ENCODE measurements at places on chromosomes 12 and 14.

- no peak for DNase-seq
Measured at GRCh38 chr12:83093426-83093825, 406.7 kb downstream of the TMTC2 start.

DNA sequence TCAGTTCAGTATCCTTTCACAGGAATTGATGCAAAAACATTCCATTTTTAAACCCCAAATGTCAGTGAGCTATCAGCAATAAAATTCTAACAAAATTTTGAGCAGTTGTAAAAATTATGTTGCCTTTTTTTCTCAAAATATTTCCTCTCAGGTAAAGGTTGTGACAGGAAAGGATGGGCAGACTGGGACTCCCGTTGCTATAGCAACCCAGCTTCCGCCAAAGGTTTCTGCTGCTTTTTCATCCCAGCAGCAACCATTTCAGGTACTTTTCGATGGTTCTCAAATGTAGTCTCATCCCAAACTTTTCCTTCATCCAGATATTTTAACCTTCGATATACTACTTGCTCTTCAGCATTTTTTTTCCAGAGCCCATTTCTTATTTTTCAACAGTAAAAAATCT, 13.6 kb downstream of the EP400 start:
- no peak for DNase-seq

DNA sequence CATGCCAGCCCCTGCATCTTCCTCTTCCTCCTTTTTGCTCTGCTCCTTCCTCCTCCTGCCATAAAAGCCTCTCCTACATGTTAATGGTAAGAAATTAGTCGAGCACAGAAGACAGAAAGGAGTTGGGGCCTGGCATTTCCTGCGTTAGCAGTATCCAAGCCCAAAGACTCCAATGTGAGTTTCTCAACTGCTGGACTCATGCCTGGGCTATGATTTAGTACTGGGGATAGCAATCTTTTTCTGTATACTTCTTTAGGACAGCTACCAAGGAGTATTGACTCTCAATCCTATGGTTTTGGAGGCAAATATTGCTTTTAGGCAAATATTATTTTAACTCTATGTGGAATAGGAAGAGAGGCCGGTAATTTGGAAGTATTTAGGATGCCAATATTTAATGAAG, 18.0 kb upstream of the SLC38A4 start:
- no peak for DNase-seq

- no peak for DNase-seq
Measured at GRCh38 chr12:4293299-4293965, 19.9 kb downstream of the CCND2 start.

- no peak for DNase-seq
Measured at GRCh38 chr12:110234755-110235154, 46.3 kb upstream of the ATP2A2 start.

- no peak for DNase-seq
Measured at GRCh38 chr14:37658156-37658555, 62.7 kb downstream of the TTC6 start.

DNA sequence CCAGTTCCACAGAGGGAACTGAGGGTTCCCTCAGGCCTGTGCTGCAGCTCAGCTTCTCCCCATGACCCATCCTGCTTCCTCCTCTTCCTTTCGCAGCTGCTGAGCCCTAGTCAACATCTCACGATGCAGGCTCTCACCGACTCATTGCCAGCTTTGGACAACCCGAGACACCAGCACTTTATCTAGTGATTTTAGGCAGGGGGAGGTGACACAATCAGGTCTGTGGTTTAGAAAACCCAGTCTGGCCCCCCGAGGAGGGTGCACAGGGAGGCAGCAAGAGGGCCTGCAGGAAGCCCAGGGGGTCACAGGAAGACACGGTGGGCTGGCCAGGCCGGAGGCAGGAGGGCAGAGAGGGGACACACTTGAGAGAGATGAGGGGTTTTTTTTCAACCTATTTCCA, 35.4 kb downstream of the DIO3 start:
- DNase-seq: no peak

DNA sequence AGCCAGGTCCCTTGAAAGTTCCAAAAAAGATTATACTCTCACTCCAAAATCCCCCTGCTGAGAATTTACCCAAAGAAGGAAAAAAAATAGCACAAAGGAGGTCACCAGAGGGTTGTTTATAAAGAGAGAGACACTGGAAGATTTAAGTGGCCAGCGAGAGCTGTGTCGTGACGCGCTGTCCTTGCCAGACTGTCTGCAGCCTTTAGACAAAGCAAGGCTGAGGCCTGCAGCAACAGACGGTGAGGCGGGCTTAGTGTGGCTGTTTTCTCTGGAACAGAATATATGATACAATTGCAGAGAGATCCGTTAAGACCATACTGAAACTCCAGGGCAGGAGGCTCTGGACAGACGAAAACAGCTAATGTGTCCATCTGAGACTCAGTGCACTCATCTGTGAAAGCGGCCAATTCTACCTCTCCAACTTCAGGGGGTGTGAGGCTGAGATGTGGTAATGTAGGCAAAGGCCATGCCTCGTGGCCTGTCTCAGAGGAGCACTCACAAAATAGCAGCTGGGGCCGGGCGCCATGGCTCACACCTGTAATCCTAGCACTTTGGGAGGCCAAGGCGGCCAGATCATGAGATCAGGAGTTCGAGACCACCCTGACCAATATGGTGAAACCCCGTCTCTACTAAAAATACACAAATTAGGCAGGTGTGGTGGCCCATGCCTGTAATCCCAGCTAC, 36.2 kb downstream of the ANAPC7 start:
- DNase-seq: no peak

DNA sequence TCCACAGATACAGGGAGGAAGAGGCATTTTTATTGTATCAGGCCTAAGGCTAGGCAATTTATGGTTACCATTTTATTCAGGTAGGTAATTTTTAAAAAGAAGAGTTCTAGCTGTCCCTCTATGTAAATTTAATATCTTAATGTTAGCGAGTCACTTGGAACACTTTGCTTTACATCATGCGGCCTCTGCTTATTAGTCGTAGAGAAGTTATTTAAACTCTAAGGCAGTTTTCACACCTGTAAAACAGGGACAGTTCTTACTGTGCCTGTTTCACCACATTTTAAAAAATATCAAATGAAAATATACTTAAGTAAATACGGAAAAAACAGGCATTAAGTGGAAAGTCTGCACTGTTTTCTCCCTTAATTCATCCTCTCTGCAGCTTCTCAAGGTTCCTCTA, 71.4 kb upstream of the POC1B start:
- DNase-seq: no peak

DNA sequence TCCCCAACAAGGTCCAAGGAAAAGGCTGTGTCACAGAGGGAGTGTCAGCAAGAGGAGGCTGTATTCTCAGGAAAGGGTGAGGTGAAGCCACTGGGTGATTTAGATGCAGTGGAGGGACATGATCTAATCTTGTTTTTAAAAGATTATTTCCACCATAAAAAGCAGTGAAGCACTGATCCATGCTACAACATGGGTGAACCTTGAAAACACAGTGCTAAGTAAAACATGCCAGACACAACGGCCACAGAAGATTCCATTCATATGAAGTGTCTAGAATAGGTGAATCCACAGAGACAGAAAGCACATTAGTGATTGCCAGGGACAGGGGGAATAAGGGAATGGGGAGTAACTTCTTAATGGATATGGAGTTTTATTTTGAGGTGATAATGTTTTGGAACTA, 12.8 kb downstream of the RITA1 start:
- no peak for DNase-seq

- DNase-seq: no peak
Measured at GRCh38 chr12:113298861-113299545, 35.9 kb downstream of the SLC8B1 start.

- no peak for DNase-seq
Measured at GRCh38 chr12:66709893-66710292, 31.0 kb upstream of the GRIP1 start.

- DNase-seq: no peak
Measured at GRCh38 chr12:88391556-88391955, 188.7 kb downstream of the KITLG start.

DNA sequence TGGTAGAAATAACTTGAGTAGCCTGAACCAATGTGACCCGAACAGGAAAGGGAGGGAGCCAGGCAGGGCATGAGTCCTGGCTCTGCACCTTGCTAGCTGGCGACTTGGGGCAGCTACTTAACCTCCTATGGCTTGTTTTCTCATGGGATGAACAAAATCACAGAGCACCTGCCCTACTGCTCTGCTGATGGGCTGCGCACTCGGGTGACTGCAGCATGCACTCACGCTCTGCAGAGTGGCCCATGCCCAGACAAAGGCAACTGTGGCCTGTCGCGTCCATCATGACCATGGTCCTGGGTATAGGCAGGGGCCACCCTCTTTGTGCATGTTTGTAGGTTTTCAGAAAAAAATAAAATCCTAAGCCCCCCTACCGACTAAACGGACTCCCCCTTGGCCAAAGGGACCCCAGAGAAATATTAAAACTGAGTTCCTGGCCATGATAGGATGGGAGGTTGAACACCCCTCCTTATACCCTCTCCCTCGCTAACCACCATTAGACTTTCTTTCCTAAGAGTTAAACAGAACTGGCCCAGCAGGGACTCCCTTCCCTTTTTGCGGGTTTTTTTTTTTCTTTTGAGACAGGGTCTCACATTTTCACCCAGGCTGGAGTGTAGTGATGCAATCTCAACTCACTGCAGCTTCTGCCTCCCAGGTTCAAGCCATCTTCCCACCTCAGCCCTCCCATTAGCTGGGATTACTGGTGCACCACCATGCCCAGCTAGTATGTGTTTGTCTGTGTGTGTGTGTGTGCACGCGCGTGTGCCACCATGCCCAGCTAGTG, 32.5 kb downstream of the VWF start:
- DNase-seq: no peak

DNA sequence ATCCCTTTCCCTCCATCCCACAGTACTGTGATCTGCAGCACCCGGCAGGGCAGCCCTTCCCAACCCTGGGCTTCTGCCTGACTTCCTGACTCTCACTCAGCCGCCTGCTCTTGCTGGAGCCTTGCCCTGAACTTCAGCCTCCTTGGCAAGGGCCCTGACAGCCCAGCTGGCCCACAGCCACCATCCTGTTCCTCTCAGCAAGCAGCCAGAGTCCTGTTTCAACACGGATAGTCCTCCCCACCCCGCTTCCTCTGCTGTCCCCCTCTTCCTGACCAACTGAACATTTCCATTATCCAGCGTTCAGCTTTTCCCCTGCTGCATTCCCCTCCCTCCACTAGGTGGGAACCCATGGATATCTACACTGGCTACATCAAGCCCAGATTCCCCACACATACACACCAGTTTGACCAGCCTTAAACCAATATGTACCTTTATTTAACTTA, 74.0 kb upstream of the MDM1 start:
- DNase-seq: no peak

DNA sequence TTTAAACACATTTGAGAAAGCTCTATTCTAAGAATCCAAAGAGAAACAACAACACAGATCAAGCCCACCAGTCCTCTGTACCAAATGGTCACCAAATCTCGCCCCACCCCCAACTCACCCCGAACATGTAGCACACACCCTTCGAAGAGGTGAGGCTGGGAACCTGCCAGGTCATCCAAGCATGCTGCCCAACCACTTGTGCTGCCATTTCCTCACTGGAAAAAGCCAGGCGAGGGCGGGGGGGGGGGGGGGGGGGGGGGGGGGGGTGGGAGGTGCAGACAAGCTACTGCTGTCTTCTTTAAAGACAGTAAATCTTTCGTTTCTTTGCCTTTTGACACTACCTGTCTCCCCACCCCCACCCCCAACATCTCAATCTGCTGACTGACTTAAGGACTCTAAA, 59.9 kb downstream of the SETD3 start:
- no peak for DNase-seq

DNA sequence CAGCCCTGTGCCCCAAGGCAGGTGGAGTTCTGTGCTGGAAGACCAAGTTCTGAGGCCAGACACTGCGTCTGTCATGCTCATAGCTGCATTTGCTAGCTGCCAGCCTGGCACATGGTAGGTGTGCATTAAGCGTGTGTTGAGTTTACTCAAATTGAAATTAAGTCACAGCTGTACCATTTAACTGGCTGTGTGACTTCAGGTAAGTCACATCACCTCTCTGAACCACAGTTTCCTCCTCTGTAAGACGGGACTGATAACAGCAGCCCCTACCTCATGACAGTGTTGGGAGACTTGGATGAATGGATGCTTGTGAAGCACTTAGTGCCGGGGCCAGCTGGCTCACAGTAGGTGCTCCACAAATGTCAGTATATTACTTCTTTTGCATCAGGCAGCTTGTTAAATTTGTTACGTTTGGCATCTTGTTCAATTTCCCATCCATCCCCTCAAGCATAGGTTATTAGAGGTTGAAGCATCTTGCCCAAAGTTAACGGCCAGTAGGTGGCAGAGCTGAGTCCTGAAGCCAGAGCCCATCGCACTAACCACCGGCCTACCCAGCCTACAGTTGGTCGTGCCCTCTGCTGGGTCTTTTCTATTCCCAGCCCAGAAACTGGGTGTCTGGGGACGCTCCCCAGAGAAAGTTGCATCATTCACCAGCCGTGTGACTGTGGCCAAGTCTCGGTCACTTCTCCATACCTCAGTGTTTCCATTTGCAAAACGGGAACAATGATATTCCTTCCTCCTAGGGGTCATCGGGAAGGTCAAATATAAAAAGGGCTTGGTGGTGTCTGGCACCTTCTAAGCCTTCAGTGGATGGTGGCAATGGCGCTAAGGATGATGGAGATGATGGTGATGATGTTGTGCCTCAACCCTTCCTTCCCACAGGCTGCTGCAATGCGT, 4.5 kb downstream of the DAO start:
- DNase-seq: no peak

- no peak for DNase-seq
Measured at GRCh38 chr12:45518291-45519235, 210.9 kb upstream of the ARID2 start.

DNA sequence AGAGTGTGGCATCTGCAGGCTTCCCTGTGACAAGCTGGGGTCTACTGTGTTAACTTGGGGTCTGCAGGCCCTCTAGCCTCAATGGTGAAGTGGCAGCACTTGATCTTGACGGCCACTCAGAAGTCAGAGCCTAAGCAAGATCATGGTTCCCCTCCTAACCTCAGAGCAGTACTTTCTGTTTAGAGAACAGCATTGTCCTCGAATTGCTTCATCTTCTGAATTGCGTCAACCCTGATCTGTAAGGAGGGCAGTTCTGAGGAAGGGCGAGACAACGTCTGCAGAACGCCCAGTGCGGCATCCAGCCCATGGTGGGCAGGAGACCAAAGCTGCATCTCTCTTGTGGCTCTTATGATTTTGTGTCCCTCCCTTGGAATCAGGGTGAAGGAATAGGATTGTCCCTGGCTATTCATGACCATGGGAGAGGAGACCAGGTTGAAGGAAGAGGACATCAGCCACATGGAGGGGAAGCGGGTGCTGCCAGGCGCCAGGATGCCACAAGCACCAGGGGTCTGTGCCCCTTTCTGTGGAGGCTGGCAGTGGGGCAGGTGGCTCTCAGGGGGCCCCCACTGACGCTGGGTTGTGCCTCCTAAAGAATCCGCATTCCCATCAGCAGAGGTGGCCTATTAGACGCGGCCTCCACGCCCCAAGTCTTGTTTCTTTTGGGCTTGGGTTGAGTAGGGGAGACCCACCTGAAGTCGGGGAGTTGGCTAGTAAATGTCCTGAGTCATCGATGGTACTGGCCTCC, 2.2 kb downstream of the SERPINA9 start:
- DNase-seq: no peak

All from activated gamma-delta T cell (primary cell).